ENCODE measurements at places on chromosomes 3 and 15. TPM values are rescaled to one million over a fixed set of nuclear protein-coding genes. Genes with fewer than 3 reads are reported as not detected.

SCAANT1 gene
- total RNA-seq: not detected

IL17RD gene
- total RNA-seq: 11.7 TPM

DNA sequence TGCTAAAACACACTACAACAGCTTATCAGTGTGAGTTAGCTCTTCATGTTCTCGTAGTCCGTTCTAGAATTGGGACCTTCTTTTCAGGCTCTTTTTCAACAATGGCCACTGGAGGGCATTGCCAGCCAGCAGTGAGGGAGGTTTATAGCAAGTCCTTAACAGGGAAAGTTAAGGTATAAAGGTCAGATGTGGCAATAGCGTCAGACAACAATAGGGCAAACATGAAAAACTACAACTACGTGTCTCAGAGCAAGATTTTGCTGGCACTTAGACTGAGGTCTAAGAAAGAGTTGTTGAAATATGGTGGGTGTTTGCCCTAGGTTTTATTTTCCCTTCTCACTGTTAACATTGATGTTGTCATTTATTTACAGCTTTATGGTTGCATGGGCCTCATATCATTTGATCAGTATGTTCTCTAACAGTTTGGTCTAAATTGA is 161.4 kb downstream of the GMNC start:
- peak; percentile 63 for DNase-seq

DNA sequence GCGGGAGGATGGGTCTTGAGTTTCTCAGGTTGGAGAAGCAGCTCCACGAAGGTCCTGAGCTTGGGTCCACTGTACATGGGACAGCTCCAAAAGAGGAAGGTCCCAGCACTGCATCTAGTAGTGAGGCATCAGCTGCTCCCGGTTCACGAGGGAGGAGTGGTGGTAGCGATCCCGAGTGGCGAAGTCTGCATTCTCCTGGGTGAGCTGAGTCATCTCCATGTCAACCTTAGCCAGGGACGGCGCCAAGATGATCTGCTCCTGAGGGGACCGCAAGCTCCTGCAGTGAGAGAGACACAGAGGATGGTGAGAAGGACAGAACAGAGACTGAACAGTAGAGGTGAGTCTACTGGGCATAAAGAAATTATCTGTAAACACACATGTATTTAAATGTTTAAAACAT is 28.0 kb upstream of the HEG1 start:
- no peak for DNase-seq

DNA sequence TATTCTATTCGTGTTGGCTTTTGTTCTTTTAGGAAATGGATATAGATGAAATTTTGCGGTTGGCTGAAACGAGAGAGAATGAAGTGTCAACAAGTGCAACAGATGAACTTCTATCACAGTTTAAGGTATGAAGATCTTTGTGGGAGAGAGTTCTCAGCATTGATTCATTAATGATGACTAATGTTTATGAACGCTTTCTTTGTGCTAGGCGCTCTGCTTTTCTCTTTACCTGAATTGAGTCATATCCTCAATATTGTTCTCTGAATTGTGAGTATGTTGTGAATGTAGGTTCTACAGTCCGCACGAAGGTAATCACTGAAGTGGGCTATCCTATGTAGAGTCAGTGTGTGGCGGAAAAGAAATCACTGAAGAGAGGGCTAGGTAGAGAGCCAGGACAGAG is 81.2 kb downstream of the CHD2 start:
- no peak for DNase-seq

- peak; percentile 59 for DNase-seq
These were observed 87.3 kb downstream of the SMAD6 start for GRCh38 chr15:66789029-66790025.

DNA sequence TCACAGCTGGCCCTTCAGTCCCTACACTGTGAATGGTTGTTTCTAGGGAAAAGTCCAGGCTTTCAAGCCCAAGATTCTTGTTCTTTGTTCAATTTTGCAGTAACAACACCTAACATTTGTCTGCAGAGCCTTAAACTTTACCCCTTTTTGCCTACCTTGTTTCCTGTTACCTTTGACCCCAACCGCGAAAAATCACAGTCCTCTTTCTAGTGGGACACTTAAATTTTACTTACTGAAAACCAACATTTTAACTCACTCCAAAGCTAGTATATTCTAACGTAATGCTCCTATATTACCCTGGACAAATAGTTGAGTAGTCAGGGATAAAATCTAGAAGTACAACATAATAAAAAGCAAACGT is 649 bp upstream of the PIK3CB start:
- no peak for DNase-seq
